ENCODE measurements at places on chromosomes 11 and 22. TPM values are rescaled to one million over a fixed set of nuclear protein-coding genes. Genes with fewer than 3 reads are reported as not detected.

The TMEM191B gene
- not detected for polyA plus RNA-seq

The MTA2 gene
- 0.63 TPM for polyA plus RNA-seq

The POU2AF2 gene
- not detected for polyA plus RNA-seq

The PARVG gene
- polyA plus RNA-seq = 39.1 TPM

The OR52E8 gene
- polyA plus RNA-seq = not detected

The OR8D1 gene
- polyA plus RNA-seq = not detected

The KRTAP5-1 gene
- polyA plus RNA-seq = not detected

The OR51E2 gene
- not detected for polyA plus RNA-seq

The KCTD17 gene
- polyA plus RNA-seq = 0.99 TPM

The PIWIL4 gene
- not detected for polyA plus RNA-seq

The UCP3 gene
- 0.58 TPM for polyA plus RNA-seq

The OLFML1 gene
- polyA plus RNA-seq = 1.5 TPM

The GAB2 gene
- 1.2 TPM for polyA plus RNA-seq

The CHRM1 gene
- polyA plus RNA-seq = not detected

The NXPE4 gene
- polyA plus RNA-seq = not detected

The TCN2 gene
- 1.4 TPM for polyA plus RNA-seq

The PRG3 gene
- not detected for polyA plus RNA-seq

The MS4A4A gene
- not detected for polyA plus RNA-seq

The MS4A6E gene
- not detected for polyA plus RNA-seq

The DNAJB13 gene
- polyA plus RNA-seq = not detected

The OR56A1 gene
- polyA plus RNA-seq = not detected

The OR5B21 gene
- not detected for polyA plus RNA-seq

The PANX2 gene
- polyA plus RNA-seq = 0.11 TPM

The TRPC6 gene
- polyA plus RNA-seq = not detected

The ALDH3B2 gene
- not detected for polyA plus RNA-seq

The SEPTIN3 gene
- polyA plus RNA-seq = 45.8 TPM

The DDTL gene
- 2.6 TPM for polyA plus RNA-seq

The ARHGAP8 gene
- polyA plus RNA-seq = not detected

The FXYD2 gene
- not detected for polyA plus RNA-seq

The THRSP gene
- not detected for polyA plus RNA-seq

The LRRC56 gene
- polyA plus RNA-seq = 0.13 TPM

The ART5 gene
- polyA plus RNA-seq = not detected

The MFRP gene
- not detected for polyA plus RNA-seq

The CBLIF gene
- polyA plus RNA-seq = not detected

The C22orf31 gene
- polyA plus RNA-seq = 0.34 TPM

The UPK3A gene
- polyA plus RNA-seq = not detected

The KRTAP5-11 gene
- 2.2 TPM for polyA plus RNA-seq

The DNAJB7 gene
- not detected for polyA plus RNA-seq

The TP53AIP1 gene
- 10.9 TPM for polyA plus RNA-seq

The UPB1 gene
- not detected for polyA plus RNA-seq

The CD3E gene
- not detected for polyA plus RNA-seq

The TUG1 gene
- polyA plus RNA-seq = 27.3 TPM

The C11orf86 gene
- polyA plus RNA-seq = not detected

The LYVE1 gene
- polyA plus RNA-seq = not detected

The MFNG gene
- not detected for polyA plus RNA-seq

The SLC22A8 gene
- not detected for polyA plus RNA-seq

The RASD2 gene
- polyA plus RNA-seq = not detected

The MAJIN gene
- polyA plus RNA-seq = 3.6 TPM

The DMC1 gene
- not detected for polyA plus RNA-seq

The TOB2 gene
- 3.0 TPM for polyA plus RNA-seq

The SMTN gene
- polyA plus RNA-seq = 8.9 TPM

Measured in Purkinje cell (primary cell).